Lung (tissue), 17 donors: ENCODE measurements at places on chromosomes 16 and 17.

DNA sequence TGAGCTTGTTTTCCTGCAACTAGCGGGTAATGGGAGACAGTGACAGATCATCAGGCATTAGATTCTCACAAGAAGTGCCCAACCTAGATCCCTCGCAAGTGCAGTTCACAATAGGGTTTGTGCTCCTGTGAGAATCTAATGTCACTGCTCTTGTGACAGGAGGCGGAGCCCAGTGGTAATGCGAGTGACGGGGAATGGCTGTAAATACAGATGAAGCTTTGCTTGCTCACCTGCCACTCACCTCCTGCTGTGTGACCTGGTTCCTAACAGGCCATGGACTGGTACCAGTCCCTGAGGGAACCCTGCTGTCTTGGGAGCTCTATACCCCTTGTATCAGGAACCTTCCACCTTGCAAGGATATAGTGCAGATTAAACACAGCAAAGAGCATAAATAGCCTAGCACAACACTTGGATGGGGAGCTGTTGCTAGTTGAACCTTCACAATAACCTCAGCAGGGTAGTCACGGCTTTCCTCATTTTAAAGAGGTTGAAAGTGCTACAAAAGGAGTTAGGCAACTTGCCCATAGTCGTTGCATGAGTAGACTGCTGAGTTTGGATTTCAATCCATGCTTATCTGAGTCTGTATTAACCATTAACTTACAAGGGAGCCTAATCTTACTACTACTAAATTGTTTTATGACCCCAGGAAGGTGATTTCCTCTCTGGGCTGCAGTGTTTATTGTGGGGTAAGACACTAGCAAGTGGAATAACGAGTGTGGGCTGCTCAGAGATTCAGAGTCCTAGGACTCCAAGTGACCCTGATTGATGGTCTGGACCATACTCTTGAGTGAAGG is 156.6 kb upstream of the ZFHX3 start:
- H3K27me3 ChIP-seq: no peaks in the 10 kb centered on the region
- no peaks in the 10 kb centered on the region for H3K36me3 ChIP-seq
- DNase-seq: peak; percentile 58
- no peak overlapping the region for H3K4me3 ChIP-seq
- no peak overlapping the region for H3K27ac ChIP-seq

DNA sequence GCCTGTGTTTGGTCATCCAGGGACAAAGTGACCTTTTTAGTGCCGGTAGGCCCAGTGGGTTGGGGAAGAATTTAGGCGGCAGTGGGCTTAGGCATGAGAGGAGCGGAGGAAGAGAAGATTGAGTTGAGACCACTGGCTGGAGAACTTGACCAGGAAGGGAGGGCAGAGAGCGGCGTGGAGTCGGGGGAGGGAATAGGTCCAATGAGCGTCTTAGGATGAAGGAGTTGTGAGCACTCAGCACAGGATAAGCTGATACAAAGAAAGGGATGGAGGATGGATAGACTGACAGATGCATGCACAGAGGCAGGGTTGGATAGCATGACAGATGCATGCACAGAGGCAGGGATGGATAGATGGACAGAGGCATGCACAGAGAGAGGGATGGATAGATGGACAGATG is 8.0 kb downstream of the IL32 start:
- no peaks in the 10 kb centered on the region for H3K4me1 ChIP-seq
- no peaks in the 10 kb centered on the region for H3K27me3 ChIP-seq
- H3K27ac ChIP-seq: no peak overlapping the region

- H3K27me3 ChIP-seq: no peaks in the 10 kb centered on the region
- no peaks in the 10 kb centered on the region for H3K36me3 ChIP-seq
- H3K4me3 ChIP-seq: no peak overlapping the region
- H3K4me1 ChIP-seq: no peaks in the 10 kb centered on the region
Measured at GRCh38 chr16:80079072-80079471, 461.7 kb upstream of the DYNLRB2 start.

DNA sequence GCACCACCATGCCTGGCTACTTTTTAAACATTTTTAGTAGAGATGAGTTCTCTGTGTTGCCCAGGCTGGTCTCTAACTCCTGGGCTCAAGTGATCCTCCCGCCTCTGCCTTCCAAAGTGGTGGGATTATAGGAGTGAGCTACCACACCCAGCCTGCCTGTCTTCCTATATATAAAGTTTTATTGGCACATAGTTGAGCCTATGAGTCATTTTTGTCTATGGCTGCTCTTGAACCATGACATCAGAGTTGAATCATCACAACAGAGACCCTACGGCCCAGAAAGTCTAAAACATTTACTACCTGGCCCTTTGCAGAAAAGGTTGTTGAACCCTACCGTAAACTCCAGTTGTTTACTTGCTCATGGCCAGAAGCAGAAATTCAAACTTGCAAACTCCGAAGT is 7.9 kb downstream of the SEPTIN12 start:
- H3K4me3 ChIP-seq: no peak overlapping the region
- no peaks in the 10 kb centered on the region for H3K4me1 ChIP-seq
- H3K27me3 ChIP-seq: no peaks in the 10 kb centered on the region
- no peak for DNase-seq
- no peak overlapping the region for H3K27ac ChIP-seq
